Activated CD8-positive, alpha-beta memory T cell treated with anti-CD3 and anti-CD28 coated beads for 1 hour (primary cell): ENCODE measurements at places on chromosomes 2 and 18.

DNA sequence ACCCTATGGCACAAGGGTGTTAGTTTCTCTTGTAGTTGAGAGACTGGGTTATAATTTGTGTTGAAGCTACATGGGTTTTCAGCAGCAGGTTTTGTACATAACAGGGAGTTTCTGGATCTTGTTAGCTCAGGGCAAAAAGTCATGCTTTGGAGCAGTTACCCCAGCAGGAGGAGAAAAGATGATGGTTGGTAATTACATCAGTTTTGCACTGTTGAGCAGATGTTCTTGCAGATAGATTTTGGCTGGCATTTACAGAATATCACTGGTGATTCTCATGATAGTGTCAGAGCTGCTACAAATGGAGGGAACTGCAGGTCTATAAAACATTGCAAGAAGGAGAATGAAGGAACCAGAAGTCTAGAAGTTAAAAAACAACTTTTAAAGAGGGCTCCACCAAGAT, 215.2 kb upstream of the ATP5MC3 start:
- no peak for DNase-seq

GRCh38 chr2:238077292-238077691, 16.5 kb downstream of the SCLY start:
- no peak for DNase-seq

- no peak for DNase-seq
Measured at GRCh38 chr2:209936106-209936666, 66.3 kb upstream of the RPE start.

DNA sequence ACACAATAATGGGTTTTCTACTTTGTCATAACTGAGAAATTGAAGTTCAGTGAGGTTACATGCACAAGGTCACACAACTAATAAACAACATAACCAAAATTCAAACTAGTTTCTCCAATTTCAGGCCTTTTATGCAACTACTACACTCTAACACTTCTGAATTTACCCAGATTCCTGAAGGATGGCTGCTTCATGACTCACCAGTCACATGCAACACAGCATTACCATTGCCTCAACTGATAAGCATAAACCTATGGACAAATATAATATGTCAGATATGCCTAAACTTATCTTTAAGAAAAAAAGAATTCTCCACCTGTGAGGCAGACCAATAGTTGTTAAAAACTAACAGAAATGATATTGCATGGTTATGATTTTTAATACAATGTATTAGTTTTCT, 586.5 kb upstream of the SLC8A1 start:
- no peak for DNase-seq

DNA sequence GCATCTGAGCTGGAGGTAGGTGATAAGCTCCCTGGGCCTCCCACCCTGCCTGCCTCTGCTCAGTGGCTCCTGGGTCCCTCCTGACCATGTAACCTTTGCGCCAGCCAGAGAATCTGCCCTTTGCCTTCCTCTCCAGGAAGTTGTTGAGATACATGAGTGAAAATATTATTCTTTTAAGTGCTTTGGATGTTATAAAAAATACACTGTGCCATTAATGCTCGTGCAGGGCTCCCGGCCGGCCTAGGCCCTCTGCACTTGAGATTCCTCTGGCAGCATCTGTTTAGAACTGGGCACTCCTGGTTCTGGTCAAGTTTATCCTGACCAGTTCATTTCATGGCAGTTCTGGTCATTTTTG, 18.8 kb downstream of the AGAP1 start:
- DNase-seq: no peak

GRCh38 chr2:72572501-72572900, 253.3 kb downstream of the EXOC6B start:
- DNase-seq: no peak

GRCh38 chr2:30446602-30447148, 371 bp upstream of the LCLAT1 start:
- no peak for DNase-seq

DNA sequence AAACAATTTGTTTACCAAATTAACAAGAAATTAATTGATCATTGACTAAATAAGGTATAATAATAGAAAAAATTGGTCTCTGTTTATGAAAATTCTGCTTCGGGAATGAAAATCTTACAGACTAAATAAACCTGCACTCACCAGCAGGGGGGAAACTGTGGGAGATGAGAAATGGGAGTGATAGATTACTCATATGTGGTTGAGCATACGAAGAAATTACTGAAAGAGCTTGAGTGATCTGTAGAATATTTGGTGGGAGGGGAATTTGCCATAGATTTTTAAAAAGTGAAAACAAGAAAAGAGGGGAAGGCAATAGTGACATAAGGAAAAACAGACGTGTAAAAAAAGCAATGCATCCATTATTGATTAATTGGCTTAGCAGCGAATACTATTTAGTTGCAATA, 2.2 kb downstream of the HMSD start:
- no peak for DNase-seq

GRCh38 chr2:206556357-206556949, 85.8 kb upstream of the FAM237A start:
- no peak for DNase-seq

GRCh38 chr2:70010576-70011111, 49.2 kb upstream of the ASPRV1 start:
- DNase-seq: no peak

- no peak for DNase-seq
Measured at GRCh38 chr18:46477425-46478011, 179.5 kb downstream of the LOXHD1 start.

DNA sequence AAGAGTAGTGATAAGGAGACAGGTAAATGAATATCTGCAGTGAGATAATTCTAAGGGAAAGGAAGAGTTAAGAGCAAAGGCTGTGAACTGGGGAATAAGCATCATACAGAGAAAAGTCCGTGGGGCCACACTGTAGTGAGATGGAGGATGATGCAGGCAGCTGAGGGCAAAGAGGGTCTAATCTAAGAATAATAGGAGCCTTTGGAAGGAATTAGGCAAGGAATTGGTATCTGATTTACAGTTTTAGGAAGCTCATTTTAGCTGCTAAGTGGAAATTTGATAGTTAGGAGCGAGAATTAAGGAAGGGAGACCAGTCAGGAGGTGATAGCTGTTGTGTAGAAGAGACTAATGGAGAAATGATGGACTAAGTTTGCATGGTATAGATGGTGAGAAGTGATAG, 43.5 kb downstream of the KIF5C start:
- no peak for DNase-seq
